Stimulated activated CD8-positive, alpha-beta memory T cell treated with anti-CD3 and anti-CD28 coated beads, Interleukin-15, amount 100 ng/mL, for 1 hour (primary cell): ENCODE measurements at places on chromosomes 4 and X.

GRCh38 chr4:163473576-163473975 is at the start of gene TKTL2:
TSS of gene TKTL2 (minus strand) at chr4:163473754. CDS start at chr4:163473734, 20 bp downstream.
- DNase-seq = no peak

DNA sequence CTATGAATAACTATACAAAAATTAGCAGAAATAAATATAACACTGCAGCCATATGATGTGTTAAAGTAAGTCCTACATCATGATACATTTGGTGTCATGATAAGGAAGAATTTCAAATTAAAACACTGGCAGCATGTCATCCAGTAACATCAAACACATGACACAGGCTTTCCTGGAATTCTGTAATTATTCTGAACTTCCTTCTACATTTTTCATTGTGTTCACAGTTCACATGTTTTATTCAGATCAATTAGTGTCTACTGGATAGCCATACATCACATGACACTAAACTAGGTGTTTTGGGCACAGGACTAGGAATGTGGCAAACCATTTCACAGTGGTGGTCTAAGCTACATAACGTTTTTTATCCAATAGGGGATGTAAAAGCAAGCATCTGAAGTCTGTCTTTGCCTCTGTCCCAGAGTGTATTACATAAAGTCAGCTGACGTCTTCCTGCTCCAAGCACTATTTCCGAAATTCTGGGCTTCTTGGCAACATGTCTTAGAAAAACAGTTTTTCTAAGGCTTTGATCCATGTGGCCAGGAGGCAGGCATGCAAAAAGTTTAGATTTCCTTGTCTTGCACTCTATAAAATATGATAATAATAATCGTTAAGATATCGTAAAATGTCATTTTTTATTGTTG is 707.9 kb downstream of the CENPC start:
- DNase-seq = no peak

- no peak for DNase-seq
Observed at GRCh38 chr4:97828646-97829045, 314.6 kb downstream of the STPG2 start.

GRCh38 chrX:345020-345925 is 26.7 kb upstream of the GTPBP6 start:
- no peak for DNase-seq

DNA sequence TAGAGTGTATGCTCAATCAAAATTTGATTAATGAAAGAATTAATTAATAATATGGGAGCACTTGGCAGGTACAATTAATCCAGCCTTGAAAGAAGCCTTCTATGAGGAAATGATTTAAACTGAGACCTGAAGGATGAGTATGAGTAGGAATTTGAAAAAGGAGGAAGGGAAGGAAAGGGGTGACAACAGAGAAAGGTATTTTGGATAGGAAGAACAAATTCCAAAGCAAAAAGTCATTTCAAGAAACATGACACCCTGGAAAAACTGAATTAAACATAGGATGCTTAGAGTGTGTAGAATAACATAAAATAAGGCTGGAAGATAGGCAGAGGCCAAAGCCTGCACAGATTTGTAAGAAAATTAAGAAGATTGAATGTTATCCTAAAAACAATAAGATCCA is 29.6 kb downstream of the PHOX2B start:
- DNase-seq = no peak

DNA sequence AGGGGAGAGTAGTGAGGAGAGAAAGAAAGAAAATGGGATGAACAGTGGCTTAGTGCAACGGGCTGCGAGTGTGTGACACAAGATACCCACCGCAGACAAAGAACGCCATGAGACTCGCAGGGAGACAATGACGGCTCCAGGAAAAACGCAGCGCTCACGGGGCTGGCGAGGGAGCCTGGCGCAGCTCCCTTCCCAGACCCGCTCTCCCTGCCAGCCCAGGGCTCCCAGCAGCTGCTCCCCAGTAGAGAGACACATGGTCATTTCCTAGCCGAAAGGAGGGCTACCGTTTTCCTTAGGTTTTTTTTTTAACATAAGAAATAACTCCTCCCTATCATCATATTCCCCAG is 149.5 kb downstream of the MAML3 start:
- DNase-seq = no peak

DNA sequence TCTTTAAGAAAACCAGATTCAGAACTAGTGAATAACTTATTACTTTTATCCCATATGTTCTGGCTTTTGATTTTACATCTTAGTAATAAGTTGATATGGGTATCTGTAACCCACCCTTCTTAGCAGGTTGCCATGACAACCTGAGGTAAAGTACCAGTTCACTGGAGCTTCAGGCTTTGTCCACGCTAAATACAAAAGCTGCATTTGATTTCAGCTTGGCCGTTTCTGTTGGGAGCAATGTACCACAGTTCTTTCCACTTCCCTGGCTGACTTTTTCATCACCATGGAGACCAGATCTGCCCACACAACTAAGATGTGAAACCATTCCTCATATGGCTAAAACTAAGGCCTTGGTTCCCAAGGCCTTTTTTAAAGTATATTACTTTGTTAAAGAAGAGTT is 26.1 kb downstream of the KLHL34 start:
- no peak for DNase-seq

- no peak for DNase-seq
Observed at GRCh38 chr4:180587379-180587778, 1655.8 kb upstream of the TENM3 start.

GRCh38 chr4:7044137-7044930 is 1.2 kb downstream of the TADA2B start:
- DNase-seq = no peak

DNA sequence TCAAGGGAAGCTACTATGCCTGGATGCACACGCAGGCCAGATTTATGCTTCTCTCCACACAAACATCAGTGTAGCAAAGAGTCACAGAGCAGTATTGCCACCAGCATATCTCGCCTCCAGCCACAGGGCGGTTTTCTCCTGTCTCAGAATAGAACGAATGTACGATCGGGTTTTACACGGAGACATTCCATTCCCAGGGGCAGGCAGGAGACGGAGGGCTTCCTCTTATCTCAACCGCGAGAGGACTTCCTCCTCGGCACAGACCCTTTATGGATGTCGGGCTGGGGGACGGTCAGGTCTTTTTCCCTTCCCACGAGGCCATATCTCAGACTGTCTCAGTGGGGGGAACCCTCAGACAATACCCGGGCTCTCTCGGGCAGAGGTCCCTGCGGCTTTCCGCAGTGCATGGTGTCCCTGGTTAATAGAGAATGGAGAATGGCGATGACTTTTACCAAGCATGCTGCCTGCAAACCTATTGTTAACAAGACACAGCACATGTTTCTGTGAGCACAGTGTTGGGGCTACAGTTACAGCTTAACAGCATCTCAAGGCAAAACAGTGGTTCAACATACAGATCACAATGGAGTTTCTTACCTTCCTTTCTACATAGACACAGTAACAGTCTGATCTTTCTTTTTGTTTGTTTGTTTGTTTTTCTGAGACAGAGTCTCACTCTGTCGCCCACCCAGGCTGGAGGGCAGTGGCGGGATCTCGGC is 24.1 kb downstream of the CSF2RA start:
- no peak for DNase-seq

DNA sequence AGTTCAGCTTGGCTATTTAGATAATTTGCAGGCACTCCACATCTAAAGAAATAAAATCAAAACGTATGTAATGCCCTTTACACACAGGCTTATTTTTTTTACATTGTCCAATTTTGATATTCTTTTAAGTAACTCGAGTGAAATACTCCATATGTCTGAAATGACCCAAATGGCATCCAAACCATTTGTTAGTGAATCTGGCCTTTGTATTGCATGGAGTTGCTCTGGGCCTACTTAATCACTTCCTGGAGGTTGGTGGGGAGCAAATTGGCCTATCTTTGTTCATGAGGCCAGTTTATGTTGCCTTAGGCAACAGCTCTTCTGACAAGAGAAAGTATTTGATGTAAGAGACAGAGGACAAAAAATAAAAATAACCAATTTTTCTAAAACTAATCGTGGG is 47.6 kb upstream of the TMEM131L start:
- no peak for DNase-seq

DNA sequence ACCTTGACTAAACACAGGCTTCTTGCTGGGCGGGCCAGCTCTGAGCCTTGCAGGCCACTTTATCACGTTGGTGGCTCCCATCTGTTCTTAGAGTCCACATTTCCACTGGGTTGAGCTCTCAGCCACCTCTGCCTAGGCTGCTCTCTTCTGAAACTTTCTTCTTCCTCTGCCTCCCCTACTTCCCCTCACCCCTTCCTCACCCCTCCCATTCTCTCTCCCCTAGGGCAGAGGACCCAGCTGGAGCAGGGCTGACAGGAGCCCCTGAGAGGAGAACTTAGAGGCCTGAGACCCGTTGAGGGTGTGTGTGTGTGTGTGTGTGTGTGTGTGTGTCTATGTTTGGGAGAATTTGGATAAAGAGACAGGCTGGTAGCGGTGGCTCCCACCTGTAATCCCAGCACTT is 19.9 kb upstream of the TMSB4X start:
- DNase-seq = no peak

DNA sequence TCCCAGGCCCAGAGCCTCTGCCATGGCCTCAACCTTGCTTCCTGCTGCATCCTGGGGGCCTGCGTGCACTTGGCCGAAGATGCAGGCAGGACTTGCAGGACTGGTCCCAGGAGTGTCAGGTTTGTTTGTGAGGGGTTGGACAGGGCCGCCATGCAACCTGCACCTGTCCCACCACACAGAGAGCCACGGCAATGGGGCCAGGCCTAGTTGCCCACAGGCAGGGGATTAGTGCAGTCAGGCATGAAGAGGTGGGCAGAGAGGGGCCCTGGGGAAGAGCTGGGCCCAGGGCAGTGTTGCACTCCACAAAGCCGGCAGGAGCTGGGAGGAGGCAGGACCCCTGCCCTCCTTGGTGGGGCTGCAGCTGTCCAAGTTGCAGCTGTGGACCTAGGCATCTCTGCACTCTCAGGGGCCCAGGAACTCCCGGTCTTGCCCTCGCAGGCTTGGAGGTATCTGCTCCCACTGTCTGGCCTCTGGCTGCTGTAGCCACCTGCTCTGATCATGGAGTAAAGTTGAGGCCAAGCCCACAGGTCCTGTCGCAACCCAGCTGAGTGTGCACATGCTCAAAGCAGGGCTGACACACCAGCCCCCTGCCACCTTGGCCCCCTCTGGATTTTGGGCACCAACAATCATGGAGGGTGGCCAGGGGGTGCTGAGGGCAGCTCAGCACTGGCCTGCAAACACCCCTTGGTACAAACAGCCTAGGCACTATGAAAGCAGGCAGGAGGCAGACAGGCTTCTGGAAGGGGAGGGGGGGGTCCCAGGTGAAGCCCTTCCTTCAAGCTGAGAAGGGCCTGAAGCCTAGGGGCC is 190.4 kb upstream of the PCDH10 start:
- DNase-seq = no peak

DNA sequence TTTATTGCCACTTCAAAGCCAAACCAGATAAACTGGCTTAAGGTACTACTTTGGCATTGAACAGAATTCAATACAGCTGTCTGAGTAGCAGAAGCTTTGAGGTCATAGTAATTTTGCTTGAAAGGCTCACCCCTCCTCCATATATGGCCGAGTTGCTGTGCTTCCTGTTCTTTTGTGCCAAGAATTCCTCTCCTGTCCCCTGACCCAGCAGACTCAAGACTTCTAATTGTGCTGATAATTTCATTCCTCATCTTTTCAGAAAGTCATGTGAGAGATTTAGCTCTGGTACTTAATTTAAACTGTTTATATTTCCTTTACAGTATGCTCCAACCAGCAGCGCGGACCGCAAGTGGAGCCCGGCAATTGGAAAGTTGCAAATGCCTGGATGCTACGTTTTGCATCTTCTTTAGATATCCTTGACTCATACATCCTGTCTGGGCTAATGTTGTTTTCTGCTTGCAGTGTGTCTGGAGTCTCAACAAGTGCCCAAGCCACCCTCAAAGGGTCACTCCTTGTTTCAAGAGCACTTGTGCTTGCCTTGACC is 373.4 kb downstream of the PDGFC start:
- no peak for DNase-seq

DNA sequence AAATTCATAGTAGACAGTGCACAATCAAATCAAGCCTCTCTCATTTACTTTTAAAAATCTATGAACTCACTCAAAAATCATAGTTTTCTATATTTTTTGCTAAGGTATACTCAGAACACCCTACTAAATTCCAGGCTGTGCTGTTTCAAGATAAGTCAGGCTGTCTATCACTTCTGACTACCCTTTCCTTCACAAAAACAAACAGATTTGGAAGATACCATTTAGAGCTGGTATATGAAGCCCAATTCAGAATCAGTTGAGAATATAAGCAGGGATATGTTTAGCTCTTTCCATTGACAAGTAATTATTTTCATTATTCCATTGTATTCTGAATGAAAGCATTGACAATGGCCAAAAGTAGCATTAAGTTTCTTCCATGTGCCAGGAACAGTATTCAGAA is 53.1 kb downstream of the CXCL1 start:
- no peak for DNase-seq

GRCh38 chr4:10458177-10458576 is 951 bp upstream of the ZNF518B start:
- no peak for DNase-seq

DNA sequence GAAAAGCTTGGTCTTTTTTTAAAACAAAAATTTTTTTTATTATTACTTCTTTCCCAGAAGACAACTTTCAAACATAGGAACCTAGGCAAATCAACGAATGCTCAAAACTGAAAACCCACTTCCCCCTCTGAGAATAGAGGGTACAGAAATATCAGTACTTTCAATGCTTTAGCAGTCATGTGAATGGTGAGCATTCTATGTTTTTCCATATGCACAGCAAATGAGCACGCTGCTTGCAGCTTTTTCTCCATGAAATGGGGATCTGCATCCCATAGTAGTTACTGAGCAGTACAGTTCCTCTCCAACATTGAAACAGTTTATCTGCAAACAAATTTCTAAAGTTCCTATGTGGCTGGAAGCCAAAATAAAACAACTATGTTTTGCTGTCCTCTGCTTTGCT is 108.4 kb upstream of the BMP2K start:
- no peak for DNase-seq

DNA sequence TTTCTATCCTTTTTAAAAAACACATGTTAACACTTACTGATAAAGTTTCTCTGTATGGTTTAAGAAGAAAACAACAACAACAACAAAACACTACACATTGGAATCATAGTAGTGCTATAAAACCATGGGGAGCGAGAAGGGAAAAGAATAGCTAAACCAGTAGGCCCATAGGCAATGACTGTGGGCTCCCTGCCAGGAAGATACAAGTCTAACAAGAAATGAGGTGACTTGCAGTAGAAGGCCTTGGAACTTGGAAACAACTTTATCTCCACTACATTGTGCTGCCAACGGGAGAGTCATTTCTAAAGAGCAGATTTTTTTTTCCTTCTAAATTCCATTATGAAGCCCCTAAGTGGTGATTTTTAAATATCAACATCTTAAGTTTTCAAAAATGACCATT is 78.0 kb downstream of the GPC4 start:
- DNase-seq = no peak

GRCh38 chr4:67700116-67700737 is 728 bp downstream of the UBA6 start:
- DNase-seq = no peak

DNA sequence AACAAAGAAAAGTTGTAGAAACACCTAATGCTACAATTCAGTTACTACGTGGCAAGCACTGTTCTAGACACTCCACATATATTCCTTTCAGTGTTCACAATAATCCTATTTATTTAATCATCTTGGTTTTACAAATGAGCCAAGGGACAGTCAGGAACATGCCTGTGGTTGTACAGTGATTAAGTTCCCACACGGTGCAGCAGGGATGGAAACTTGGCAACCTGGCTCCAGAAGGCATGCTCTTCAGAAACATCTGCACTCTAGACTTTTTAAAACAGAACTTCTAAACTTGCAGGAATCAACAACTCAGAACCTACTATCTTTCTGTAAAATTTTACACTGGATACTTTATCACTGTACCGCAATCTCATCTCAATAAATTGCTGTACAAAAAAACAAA is 32.1 kb downstream of the TAPT1 start:
- DNase-seq = no peak

GRCh38 chr4:5824635-5825034 is 68.3 kb downstream of the CRMP1 start:
- DNase-seq = no peak
